Prostate gland (tissue), 2 donors: ENCODE measurements at places on chromosomes 6 and 20.

GRCh38 chr20:40646361-40646760 lies 42.7 kb downstream of the MAFB start:
- no peak for DNase-seq
- H3K27me3 ChIP-seq = no peaks in the 10 kb centered on the region
- no peak overlapping the region for H3K4me3 ChIP-seq
- H3K27ac ChIP-seq = no peak overlapping the region
- no peaks in the 10 kb centered on the region for H3K36me3 ChIP-seq

GRCh38 chr6:142750998-142751397 lies 194.0 kb downstream of the HIVEP2 start:
- no peaks in the 10 kb centered on the region for H3K27me3 ChIP-seq
- H3K36me3 ChIP-seq = no peaks in the 10 kb centered on the region
- H3K27ac ChIP-seq = no peak overlapping the region
- no peak for DNase-seq

GRCh38 chr6:161088676-161089328 lies 97.2 kb downstream of the MAP3K4 start:
- H3K4me3 ChIP-seq = no peak overlapping the region
- no peak for DNase-seq
- no peaks in the 10 kb centered on the region for H3K27me3 ChIP-seq
- H3K36me3 ChIP-seq = no peaks in the 10 kb centered on the region

DNA sequence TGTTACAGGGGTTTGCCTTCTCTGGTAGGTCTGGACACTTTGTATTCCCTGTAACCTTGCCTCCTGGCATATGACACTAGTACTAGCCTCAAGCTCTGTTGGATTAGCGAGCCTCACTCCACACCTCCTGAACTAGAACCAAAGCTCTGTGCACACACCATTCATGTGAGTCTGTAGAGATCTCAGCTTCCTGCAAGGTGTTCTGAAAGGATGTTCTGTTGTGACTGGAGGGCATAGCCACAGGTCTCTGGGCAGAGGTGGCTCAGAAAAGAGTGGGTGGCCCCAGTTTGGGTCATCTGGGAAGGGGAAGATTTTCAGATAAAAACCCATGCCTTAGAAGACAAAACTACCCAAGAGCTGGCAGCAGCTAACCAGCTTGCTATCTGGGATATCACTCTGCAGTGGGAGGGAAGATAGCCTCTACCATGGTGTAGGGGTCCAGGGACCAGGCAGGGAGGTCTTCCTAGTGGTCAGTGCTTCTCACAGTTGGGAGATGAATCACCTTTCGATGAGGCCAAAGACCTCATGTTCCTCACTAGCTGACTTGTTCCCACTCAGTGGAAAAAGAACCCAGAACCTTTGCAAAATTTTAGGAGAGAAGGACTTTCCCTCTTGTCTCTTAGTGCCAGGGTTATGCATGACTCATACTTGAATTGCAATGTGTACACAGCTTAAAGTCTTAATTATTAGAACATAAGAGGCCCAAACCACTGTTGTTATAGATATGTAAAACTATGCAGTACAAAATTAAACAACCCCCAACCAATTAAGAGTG lies 41.4 kb downstream of the HLA-F start:
- no peaks in the 10 kb centered on the region for H3K27me3 ChIP-seq
- H3K4me3 ChIP-seq = no peak overlapping the region

DNA sequence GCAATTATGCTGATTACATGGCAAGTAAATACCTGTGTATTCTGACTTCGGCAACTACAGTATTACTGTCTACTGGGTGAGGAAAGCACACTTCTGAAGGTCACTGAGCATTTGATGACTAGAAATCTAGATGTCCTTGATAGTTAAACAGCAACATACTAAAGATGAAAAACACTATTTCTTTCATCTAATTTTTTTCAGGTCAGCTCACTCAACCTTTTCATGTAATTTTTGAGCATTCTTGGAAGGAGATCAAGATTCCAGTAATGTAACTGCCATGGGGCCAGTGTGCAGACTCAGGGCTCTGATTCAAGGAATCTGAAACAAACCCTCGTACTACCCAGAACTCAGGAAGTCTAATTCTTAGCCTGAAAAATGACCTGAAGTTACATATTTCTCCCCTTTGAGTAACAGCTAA lies 222.6 kb upstream of the TAB2 start:
- no peak for DNase-seq
- H3K4me1 ChIP-seq = peaks cover 19% of the 10 kb centered on the region
- no peak overlapping the region for H3K4me3 ChIP-seq
- H3K27me3 ChIP-seq = no peaks in the 10 kb centered on the region
- no peak overlapping the region for H3K27ac ChIP-seq

- H3K27ac ChIP-seq = no peak overlapping the region
- no peaks in the 10 kb centered on the region for H3K27me3 ChIP-seq
- no peaks in the 10 kb centered on the region for H3K36me3 ChIP-seq
These were observed 38.0 kb upstream of the HSF2 start for GRCh38 chr6:122361314-122361979.

- no peaks in the 10 kb centered on the region for H3K27me3 ChIP-seq
- no peak for DNase-seq
- H3K36me3 ChIP-seq = no peaks in the 10 kb centered on the region
These were observed 251.6 kb upstream of the SOX4 start for GRCh38 chr6:21341910-21342309.

DNA sequence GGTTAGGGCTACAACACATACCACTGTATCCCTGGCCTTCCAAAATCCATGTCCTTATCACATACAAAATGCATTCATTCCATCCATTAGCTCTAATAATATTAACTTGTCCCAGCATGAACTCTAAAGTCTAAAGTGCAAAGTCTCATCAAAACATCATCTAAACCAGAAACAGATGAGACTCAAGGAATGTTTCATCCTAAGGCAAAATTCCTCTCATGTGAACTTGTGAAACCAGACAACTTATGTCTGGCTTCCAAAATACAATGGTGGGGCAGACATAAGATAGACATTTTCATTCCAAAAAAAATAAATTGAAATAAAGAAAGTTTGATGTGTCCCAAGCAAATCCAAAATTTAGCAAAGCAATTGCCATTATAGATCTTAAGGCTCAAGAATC lies 257.4 kb downstream of the HTR1B start:
- H3K4me1 ChIP-seq = no peaks in the 10 kb centered on the region
- no peak overlapping the region for H3K4me3 ChIP-seq
- no peak overlapping the region for H3K27ac ChIP-seq
- no peaks in the 10 kb centered on the region for H3K27me3 ChIP-seq
- no peak for DNase-seq
- H3K36me3 ChIP-seq = no peaks in the 10 kb centered on the region
